BE2C (cell line): ENCODE measurements at places on chromosomes 6 and 20.

DNA sequence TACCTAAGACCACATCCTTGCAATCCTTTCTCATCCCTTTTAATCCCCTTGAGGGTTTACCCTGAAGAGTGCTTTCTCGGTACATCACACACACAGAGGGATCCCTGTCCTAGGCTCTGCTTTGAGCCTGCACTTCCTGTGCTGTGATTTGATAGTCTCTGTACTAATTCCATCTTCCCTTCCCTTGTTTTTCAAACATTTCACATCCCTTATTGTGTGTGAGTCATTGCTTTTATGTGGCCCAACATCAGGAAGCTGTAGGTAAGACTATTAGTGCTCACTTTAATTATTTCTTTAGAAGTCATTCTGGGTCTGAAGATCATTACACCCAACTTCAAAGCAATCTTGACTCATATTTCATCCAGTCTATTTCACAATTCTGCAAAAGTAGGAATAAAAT is 57.2 kb upstream of the ANKEF1 start:
- no peak for DNase-seq

- no peak for DNase-seq
These were observed 48.3 kb upstream of the MRAP2 start for GRCh38 chr6:83985308-83985713.

- DNase-seq: no peak
These were observed 535 bp downstream of the VSTM2L start for GRCh38 chr20:37903317-37904007.

- no peak for DNase-seq
These were observed 92.7 kb upstream of the CD93 start for GRCh38 chr20:23178806-23179205.

GRCh38 chr6:143283887-143284645 is 166.4 kb downstream of the ADAT2 start:
- DNase-seq: no peak
